ENCODE measurements at places on chromosomes 4 and X.

DNA sequence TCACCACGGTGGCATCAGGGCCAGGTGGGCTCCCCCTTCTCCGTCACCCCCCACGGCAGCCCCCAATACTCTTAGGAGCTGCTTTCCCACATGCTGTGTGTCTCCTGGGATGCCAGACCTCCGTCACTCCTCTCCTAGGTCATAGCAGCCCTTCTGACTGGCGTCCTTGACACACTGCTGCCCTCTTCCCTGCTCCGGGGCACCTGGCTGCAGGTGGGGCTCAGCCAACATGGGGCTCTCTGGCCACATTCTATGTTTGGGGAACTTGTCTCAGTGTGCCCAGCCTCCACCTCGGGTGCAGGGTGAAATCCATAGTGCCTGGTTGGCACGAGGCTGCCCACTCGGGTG is 13.8 kb downstream of the TMEM175 start:
- no peak for DNase-seq

DNA sequence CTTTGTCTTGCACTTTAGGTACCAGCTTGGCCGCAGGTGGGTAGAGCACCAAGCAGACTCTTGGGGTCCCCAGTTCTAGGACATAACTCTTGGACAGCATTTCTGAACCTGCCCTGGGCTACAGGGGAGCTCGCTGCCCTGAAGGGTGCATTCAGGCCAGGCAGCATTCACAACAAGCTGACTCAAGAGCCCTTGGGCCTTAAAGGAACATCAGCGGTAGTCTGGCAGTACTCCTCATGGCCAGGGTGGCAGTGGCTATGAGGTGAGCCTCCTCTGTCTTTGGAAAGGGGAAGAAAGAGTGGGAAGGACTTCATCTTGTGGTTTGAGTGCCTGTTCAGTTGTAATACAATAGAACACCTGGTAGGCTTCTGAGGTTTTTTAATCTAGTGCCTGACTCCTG is 24.8 kb upstream of the SMARCA5 start:
- no peak for DNase-seq

DNA sequence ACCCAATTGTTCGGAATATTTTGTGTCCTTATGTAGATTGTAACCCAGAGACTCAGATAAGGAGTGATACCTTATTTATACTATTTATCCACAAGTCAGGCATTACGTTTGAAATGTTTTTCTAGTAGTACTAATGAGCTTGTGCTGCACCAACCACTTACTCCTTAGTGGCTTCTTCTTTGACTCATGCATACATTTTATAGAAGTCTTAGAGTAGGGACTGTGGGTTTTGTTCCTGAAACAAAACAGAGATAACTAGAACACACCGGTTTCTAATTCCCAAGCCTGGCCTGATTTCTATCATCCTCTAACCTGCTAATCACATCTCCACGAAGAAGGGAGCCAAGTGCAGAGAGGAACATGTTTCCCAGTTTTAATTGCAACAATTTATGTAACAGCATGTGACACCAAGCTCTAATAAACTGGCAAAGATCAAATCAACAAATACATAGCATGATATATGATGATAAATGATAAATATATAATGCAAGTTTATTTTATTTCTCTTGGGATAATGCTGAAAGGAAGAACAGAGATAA is 32.3 kb downstream of the MGARP start:
- no peak for DNase-seq

- DNase-seq, result peak; percentile 75
These were observed 340.0 kb upstream of the NDST4 start for GRCh38 chr4:115453416-115453815.

DNA sequence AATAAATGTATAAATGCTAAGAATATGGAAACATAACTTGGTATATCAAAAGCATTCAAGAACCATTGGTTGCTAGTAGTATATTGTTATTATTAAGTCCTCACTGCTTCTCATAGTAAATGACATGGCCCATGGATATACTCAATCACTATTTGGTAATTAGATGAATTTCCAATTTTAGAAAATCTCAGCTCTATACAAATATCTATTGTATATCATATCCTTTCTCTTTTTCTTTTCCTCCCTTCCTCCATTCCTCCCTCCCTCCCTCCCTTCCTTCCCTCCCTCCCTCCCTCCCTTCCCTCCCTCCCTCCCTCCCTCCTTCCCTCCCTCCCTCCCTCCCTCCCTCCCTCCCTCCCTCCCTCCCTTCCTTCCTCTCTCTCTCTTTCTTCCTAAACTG is 514.4 kb upstream of the LCORL start:
- no peak for DNase-seq

DNA sequence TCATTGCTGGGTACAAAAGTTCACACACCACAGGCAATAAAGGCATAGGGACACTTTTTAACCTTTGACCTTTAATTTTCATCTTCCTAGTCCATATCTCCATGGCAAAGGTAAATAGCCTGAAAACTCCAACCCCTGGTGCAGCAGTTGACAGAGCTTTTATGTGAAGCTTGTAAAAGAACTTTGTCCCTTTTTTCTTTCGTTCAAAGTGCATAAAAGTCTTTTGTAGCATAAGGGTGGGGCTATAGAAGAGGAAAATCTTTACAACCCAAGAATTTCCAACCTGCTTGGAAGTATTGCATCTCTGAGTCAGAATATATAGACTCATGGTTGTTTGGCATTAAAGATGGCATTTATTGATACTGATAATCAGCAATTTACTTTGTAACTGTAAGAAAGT is 20.4 kb downstream of the POF1B start:
- no peak for DNase-seq

GRCh38 chr4:30153427-30153826 is 566.7 kb upstream of the PCDH7 start:
- no peak for DNase-seq

DNA sequence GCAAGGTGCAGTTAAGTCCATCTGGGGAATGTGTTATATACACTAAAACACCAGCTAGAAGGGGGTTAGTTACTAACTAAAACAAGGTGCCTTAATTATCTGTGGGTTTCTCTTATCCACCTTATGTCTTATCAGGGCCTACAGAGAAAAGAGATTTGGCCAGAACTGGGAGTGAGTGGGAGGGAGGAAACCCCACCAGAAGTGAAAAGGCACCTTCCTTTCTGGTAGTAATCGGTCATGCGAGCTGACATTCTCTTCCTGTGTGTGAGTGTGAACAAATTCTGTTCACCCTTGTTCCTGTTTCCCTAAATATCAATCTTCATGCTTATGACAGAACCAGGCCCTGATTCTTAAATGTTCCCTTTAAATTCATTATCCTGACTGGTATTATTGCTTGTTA is 43.5 kb downstream of the SRPX2 start:
- DNase-seq, result no peak

DNA sequence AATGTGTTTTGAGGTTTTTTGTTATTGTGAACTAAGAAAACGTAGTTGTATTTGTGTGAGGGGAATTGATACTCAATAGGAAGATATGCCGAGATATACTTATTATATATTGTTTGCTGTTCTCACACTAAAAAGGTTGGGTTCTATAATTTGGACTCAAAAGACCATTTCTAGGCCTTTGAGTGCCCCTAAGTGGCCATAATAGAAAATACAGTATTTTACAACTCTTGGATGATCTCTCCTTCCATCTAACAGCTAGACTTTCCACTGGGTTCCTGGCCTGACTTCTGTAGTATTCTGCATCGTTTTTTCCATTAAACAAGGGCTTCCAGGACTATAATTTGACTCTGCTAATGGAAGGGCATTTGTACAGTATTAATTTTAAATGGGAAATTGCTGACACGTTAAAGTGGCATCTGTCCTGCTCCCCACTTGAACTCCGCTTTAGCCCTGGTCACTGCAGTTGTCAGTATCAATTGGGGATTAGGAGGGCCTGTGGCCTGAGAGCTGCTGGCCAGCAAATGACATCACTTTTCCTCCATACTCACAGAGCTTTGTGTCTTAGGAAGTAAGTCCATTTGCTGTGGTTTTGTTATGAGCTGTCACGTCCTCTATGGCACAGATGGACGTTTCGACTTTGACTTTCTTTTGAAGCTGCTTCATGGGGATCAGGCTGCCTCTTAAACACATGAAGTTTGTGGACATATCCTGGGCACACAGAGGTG is 176.9 kb downstream of the SLIT2 start:
- DNase-seq, result no peak

GRCh38 chrX:49704691-49705404 is 9.1 kb upstream of the PAGE1 start:
- DNase-seq, result no peak

DNA sequence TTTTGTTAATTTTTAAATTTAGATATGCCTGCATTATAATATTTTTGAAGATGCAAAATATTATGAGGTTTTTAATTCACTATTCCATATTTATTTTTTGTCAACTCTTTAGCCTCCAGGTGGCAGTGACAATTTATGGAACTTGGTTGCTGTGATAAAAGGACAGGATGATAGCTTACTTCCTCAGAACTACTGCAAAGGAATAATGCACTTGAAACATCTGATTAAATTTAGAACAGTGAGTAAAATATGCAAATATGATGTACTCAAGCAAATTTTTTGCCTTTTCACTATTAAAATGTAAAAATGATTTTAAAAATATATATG is 45.1 kb downstream of the SPATA4 start:
- no peak for DNase-seq

DNA sequence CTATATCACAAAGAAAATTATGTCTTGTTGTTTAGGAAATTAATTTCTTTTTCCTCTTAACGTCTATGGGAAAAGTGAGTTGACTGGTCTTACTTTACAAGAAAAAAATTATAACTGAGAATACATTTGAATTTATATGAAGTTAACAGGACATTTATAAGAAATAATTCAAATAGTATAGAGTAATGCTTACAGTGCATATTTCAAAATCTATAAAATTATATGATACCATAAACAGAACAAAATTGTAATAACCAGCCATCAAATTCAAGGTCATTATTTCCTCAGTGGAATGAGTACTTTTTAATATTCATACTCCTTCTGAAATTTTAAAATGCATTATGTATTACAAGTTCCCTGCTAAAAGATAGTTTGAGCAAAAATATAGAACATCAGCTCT is 884.5 kb downstream of the TECRL start:
- DNase-seq, result no peak

DNA sequence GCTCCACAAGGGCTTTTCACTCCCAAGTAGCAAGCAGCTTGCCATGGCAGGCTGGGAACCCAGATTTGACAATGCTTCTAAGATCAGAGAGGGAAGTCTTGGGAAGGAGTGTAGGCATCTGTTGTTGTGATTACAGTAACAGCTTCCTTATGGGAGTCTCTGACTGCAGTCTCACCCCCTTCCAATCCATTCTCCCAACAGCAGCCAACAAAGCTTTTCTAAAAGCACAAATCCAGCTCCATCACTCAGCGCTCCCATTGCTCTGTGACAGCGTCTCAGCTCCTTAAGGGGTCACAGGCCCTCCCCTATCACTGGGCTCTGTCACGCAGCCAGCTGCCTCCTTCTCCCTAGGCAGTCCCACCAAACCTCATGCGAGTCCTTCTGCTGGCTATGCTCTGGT is 7.1 kb downstream of the IGFBP7 start:
- no peak for DNase-seq

Measured in foreskin keratinocyte (primary cell).